NCI-H82 (cell line): ENCODE measurements at places on chromosomes 4 and X.
A peak's percentile ranks its signal among the peaks of the same experiment; 100 is the strongest.

- peak; percentile 66 for DNase-seq
Measured at GRCh38 chrX:120380699-120381098, 18.8 kb downstream of the ATP1B4 start.

DNA sequence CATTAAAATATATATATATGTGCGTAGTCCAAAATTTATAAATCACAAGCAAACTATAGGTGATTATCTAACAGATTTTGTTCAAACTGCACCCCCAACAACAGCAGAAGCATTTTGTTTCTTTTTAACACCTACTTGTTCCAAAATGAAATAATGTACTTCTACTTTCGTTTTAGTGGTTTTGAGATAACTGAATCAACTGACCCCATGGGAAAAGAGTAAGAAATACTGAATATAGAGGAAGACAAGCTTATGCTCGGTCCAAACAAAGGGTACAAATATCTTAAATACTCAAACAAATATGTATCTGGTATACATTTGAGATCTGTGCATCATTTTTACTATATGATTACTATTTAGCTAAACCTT lies 22.4 kb downstream of the MAP7D3 start:
- no peak for DNase-seq

- no peak for DNase-seq
Measured at GRCh38 chrX:132483488-132483887, 5.3 kb downstream of the MBNL3 start.

- no peak for DNase-seq
Measured at GRCh38 chrX:46294234-46294633, 251.0 kb downstream of the ZNF674 start.

- DNase-seq, result no peak
Measured at GRCh38 chr4:176343286-176343685, 23.5 kb downstream of the SPCS3 start.

DNA sequence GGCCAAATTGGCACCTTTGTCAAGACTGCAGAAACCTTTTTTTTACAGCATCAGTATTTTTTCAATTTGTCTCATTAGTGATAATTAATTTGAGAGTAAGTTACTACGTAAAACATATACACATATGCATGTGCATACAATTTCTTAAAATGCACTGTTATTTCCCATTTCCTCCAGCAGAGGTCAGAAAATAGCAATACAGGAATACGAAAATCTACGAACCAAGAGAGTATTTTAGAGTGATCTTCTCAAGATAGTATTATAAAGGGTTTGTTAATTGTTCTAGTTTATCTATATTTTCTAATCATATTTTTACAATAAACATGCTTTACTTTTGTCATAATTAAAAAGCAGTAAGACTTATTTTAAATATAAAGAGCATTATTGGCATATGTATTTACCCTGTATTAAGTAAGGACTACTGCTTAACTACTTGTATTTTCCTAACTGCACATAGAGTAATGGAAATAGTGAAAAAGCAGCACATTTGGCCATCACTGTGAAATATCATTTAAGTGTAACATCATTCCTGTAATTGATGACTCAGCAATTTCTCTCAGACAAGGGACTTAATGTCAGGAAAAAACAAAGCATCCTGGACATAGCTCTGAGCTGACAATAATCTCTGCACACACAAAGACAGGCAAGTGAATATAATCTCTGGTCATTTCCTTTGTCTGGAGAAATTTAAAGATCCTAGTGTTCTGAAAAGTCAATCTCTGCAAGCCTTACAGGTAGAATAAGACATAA lies 45.6 kb downstream of the MAOB start:
- DNase-seq, result peak; percentile 26

- DNase-seq, result no peak
Measured at GRCh38 chrX:67207912-67208311, 335.9 kb upstream of the AR start.

DNA sequence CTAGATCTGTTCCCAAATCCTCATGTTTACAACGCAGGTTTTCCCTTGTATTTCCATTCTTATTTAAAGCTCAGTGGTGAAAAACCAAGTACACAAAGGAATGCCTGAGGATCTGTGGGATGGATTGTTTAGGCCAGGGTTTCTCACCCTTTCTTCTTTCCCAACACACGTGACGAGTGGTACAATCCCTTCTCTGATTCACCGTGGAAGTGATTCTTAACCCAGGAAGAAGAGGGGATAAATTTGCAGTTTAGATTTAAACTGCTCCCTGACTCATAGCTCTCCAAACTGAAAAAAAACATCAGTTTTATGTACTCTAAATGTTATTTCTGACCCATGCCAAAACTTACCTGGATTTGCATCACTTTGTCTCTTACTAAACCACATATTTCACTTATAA lies 17.0 kb downstream of the PAQR3 start:
- no peak for DNase-seq

DNA sequence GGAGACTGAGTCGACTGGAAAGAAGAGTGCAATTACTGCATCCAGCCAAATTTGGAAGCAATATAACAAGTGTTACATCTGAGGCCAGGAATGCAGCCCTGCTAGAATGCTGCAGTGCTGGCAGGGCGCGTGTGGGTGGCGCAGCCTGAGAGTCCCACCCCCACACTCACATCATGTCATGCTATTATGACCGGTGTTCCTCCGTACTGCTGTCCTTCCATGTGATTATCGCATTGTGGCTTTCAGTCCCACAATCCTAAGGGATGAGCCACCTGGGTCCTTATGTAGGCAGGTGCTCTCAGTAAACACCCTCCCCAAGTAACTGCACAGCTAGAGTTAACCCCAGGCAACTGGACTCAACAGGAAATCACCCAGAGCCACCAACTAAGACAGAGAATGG lies 122.6 kb upstream of the CPEB2 start:
- no peak for DNase-seq

- DNase-seq, result no peak
Measured at GRCh38 chrX:129798888-129799287, 19.1 kb downstream of the SASH3 start.

- DNase-seq, result no peak
Measured at GRCh38 chrX:133405498-133406185, 9.6 kb downstream of the GPC4 start.

GRCh38 chr4:41935652-41936021 lies 408 bp downstream of the TMEM33 start:
- DNase-seq, result no peak

GRCh38 chr4:130043732-130044160 lies 947.8 kb downstream of the C4orf33 start:
- no peak for DNase-seq

DNA sequence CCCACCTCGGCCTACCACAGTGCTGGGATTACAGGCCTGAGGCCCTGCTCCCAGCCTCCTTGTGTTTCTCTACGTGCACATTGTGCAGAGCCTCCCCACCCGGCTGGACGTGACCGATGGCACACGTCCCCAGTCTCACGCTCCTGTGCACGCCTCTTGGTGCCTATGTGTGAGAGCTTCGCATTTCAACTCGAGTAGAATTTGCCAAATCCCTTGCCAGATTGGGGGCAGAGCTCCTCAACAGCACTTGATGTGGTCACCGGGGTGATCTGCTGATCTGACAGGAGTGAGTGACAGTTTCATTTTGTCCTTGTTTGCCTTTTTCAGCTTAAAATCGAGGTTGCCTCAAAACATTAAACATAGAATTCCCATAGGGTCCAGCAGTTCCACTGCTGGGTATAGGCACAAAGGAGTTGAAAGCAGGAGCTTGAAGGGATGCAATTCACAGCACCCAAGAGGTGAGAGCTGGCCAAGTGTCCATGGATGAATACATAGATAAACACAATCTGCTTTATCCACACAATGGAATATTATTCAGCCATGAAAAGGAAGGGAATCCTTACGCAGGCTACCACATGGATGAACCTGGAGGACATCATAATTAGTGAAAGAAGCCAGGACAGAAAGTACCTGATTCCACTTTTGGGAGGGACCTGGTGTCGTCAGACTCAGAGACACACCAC lies 17.6 kb downstream of the TMEM187 start:
- no peak for DNase-seq

GRCh38 chr4:26459054-26459755 lies 31.1 kb downstream of the CCKAR start:
- peak; percentile 49 for DNase-seq

GRCh38 chrX:140034916-140035315 lies 69.6 kb upstream of the CXorf66 start:
- DNase-seq, result peak; percentile 14

DNA sequence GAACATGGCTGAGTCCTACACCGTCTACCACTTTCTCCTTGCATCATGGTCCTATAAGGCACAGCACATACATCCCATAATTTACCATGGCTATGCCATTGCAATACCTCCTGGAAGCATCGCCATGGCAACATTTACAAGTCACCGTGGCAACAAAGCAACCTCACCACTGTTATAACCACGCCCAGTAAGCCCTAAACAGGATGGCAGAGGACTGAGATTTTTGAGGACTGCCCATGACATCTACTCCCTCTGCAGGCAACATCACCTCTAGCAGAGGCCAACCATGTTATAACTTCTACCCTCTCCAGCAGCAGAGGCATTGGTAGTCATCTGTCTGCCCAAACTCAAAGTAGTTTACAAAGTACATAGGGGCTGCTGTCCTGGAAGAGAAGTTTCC lies 29.7 kb downstream of the BCOR start:
- peak; percentile 33 for DNase-seq

DNA sequence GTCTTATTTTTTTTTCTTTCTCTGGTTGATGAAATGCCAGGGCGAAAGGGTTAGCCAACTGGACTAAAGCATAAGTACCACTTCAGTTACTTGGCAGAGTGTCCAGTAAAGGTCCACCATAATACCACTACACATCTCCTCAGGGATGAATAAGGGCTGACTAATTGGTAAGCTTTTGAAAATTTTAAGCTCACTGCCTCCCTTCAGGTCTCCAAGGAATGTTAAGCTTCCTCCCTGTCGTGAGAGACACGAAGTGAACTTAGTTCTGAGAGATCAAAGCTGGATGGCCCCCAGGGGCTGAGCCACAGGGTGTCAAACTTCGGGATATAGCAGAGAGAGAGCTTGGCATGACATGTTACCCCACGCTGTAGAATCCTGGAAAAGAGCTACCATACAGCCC lies 111.4 kb downstream of the VSIG4 start:
- DNase-seq, result no peak

DNA sequence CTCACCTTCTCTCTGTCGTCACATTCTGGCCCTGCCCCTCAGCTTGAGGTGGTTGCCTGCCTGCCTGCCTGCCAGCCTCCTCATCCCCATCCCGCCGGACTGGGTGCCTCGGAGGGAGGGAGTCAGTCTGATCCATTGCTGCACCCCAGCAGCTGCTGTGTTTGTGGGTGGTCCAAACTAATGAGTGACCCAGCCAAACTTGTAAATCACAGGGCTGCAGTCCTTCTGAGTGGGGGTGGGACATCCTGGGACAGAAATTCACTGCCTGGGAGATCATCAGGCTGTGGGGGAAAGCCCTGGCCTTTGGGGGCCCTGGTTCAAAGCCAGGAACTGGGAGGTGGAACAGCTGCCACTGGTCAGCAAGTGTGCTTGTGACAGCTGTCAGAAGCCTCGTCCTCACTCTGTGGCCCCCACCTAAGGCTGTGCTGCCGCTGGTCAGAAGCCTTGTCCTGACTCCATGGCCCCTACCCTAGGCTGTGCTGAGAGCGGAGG lies 5.6 kb downstream of the GPR78 start:
- no peak for DNase-seq

DNA sequence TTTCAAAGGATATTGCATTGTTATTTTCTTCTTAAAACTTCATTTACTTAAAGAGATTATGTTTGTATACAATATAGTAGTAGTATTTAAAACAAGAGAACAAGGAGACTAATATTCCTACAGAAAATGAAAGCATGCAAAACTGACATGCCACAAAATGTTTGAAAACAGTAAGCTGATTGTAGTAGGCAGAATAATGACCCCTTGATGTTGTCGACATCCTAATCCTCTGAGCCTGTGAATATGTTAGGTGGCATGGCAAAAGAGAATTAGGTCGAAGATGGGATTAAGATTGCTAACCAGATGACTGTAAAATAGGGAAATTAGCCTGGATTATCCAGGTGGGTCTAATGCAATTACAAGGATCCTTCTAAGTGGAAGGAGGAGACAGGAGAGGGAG lies 522.2 kb upstream of the NR3C2 start:
- DNase-seq, result peak; percentile 96

GRCh38 chr4:52588097-52588496 lies 71.0 kb downstream of the USP46 start:
- peak; percentile 13 for DNase-seq

DNA sequence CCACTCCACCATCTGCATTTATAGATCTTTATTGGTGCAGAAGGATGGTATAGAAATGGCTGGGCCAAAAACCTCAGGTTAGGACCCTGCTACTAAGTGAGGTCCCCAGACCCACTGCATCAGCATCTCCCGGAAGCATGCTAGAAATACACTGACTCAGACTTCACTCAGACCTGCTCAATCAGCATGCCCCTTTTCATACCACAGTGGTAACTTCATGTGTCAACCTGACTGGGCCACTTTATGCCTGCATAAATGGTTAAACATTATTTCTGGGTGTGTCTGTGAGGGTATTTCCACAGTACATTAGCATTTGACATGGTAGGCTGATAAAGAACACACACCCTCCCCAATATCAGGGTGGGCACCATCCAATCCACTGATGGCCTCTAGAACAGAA lies 118.6 kb upstream of the VCX3B start:
- no peak for DNase-seq

DNA sequence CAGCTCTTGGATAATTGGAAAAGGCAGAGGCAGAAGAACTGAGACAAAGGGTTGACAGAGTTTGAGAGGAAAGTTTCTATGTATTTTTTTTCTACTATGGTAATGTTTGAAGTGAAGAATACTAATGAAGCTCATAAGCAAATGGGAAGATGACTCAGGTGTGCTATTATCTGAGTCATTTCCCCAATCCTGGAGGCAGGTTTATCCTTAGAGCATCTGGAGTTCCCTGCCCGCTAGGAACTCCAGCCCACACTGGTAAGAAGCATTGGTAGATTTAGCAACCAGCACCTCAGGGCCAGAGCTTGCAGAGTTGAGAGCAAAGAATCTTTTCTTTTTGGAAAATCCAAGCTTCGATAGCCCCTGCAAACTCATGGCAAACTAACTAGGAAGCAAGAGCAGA lies 55.2 kb downstream of the DOCK11 start:
- DNase-seq, result no peak

DNA sequence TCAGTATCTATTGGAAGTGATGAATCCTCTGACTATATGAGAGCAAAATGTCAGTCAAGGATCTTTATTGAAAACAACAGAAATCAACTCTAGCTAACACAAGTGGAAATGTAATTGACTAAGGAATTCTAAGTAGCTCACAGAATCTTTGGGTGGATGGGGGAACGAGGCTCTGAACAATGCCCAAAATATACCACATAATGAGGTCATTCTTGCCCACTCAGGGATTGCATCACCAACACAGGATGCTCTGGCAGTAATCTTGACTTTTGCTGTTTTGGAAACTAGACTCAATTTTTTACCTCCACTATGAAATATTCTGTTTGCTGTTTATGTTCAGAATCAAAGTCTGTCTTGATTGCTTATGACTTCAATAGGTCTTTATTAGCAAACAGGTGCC lies 127.4 kb upstream of the UNC5C start:
- DNase-seq, result no peak

- no peak for DNase-seq
Measured at GRCh38 chr4:34973650-34974312, 1270.5 kb downstream of the ARAP2 start.
